ENCODE measurements at places on chromosomes 3 and 15.

- DNase-seq = no peak
Observed at GRCh38 chr3:58570851-58571250, 6.3 kb downstream of the FAM107A start.

GRCh38 chr3:122931636-122932035, 95.9 kb downstream of the SEMA5B start:
- no peak for DNase-seq

GRCh38 chr15:43204016-43204901, 16.6 kb downstream of the EPB42 start:
- DNase-seq = no peak

GRCh38 chr3:18666655-18667054, 241.5 kb upstream of the SATB1 start:
- DNase-seq = no peak

- DNase-seq = no peak
Observed at GRCh38 chr3:14770591-14770990, 48.2 kb upstream of the FGD5 start.

GRCh38 chr15:66047321-66048024, 178.2 kb downstream of the RAB11A start:
- DNase-seq = no peak

GRCh38 chr15:84881520-84881830, 3.0 kb upstream of the SLC28A1 start:
- no peak for DNase-seq

GRCh38 chr15:28099555-28100140, 533 bp upstream of the OCA2 start:
- DNase-seq = no peak

- no peak for DNase-seq
Observed at GRCh38 chr15:65303687-65304380, 643 bp upstream of the RNU5B-1 start.

DNA sequence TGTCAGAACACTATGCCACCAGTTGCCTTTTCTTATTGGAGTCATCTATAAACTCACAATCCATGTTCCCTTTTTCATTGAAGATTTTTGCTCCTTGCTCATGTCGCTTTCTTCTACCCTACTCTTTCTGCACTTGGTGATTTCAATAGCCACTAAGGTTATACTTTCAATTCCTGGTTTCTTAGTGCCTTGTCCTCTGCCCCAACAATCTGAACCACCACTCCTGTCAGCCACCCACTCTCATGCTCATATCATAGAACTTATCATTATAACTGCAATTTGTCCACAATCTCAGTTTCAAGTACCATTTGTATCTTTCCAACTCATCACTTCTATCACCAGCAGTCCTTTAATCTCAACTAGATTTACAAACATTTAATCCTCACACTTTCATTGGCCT, 10.0 kb upstream of the GRAMD1C start:
- no peak for DNase-seq

Measured in T1000 (cell line).